ENCODE measurements at places on chromosomes 5 and 9. TPM values are rescaled to one million over a fixed set of nuclear protein-coding genes. Genes with fewer than 3 reads are reported as not detected.

The PCDHGA8 gene
- total RNA-seq: not detected

The OTP gene
- not detected for total RNA-seq

The LTC4S gene
- total RNA-seq: 3.7 TPM

The IGIP gene
- total RNA-seq: 2.7 TPM

The MEIKIN gene
- not detected for total RNA-seq

The C9orf152 gene
- not detected for total RNA-seq

The PLAC8L1 gene
- total RNA-seq: not detected

The GRXCR2 gene
- not detected for total RNA-seq

The DDX4 gene
- total RNA-seq: 0.23 TPM

The KLHL3 gene
- total RNA-seq: 13.7 TPM

The MEGF10 gene
- not detected for total RNA-seq

The SLC34A3 gene
- not detected for total RNA-seq

The ZNF366 gene
- total RNA-seq: not detected

The CCL28 gene
- total RNA-seq: 10.8 TPM

The BARHL1 gene
- total RNA-seq: not detected

The RASGEF1C gene
- not detected for total RNA-seq

The EDIL3 gene
- not detected for total RNA-seq

The ZSWIM6 gene
- 2.6 TPM for total RNA-seq

The ITK gene
- 263 TPM for total RNA-seq

The FANCC gene
- 19.0 TPM for total RNA-seq

The IFNW1 gene
- total RNA-seq: not detected

The GFI1B gene
- not detected for total RNA-seq

The CARD9 gene
- 1.4 TPM for total RNA-seq

The TMEM215 gene
- not detected for total RNA-seq

The IL7R gene
- 48.4 TPM for total RNA-seq

The FBXO38 gene
- 47.6 TPM for total RNA-seq

The DBH gene
- total RNA-seq: not detected

The POU5F2 gene
- 1.1 TPM for total RNA-seq

The LHX3 gene
- total RNA-seq: not detected

The BNC2 gene
- not detected for total RNA-seq

The SV2C gene
- not detected for total RNA-seq

The BTNL8 gene
- not detected for total RNA-seq

The NUTM2G gene
- total RNA-seq: not detected

The C9 gene
- total RNA-seq: not detected

The SLU7 gene
- 46.9 TPM for total RNA-seq

The FYB1 gene
- total RNA-seq: 215 TPM

The ZNF462 gene
- total RNA-seq: not detected

The QRFP gene
- total RNA-seq: not detected

The SAXO1 gene
- not detected for total RNA-seq

The C7 gene
- total RNA-seq: not detected

The TLE4 gene
- 51.8 TPM for total RNA-seq

The CYLC2 gene
- not detected for total RNA-seq

The MCC gene
- 8.0 TPM for total RNA-seq

The EGFLAM gene
- not detected for total RNA-seq

The NCBP1 gene
- total RNA-seq: 45.1 TPM

The LIFR gene
- not detected for total RNA-seq

The SLC6A3 gene
- not detected for total RNA-seq

The KIAA0825 gene
- total RNA-seq: 2.0 TPM
